Fibroblast of lung (primary cell): ENCODE measurements at places on chromosomes 7 and 10. TPM values are rescaled to one million over a fixed set of nuclear protein-coding genes. Genes with fewer than 3 reads are reported as not detected.

PDE6C gene
- not detected in 2 replicates for total RNA-seq

MINPP1 gene
- total RNA-seq, result 24.4 and 25.7 TPM in 2 replicates

ZEB1 gene
- total RNA-seq, result 172 and 221 TPM in 2 replicates

FANK1 gene
- 0.83 and 2.6 TPM in 2 replicates for total RNA-seq

- DNase-seq, result peak; percentile 61
- no peaks in the 10 kb centered on the region for H3K36me3 ChIP-seq
- no peaks in the 10 kb centered on the region for H3K4me1 ChIP-seq
- H3K27me3 ChIP-seq, result no peaks in the 10 kb centered on the region
These were observed 185.6 kb downstream of the ANK3 start for GRCh38 chr10:60203993-60204618.

GRCh38 chr10:77932016-77932715 lies 5.6 kb upstream of the DLG5 start:
- H3K27ac ChIP-seq, result no peak overlapping the region
- H3K27me3 ChIP-seq, result peaks cover 10% of the 10 kb centered on the region
- DNase-seq, result no peak
- no peaks in the 10 kb centered on the region for H3K4me1 ChIP-seq

GRCh38 chr10:11697718-11698527 lies 44.3 kb upstream of the ECHDC3 start:
- H3K27ac ChIP-seq, result no peak overlapping the region
- peaks cover 5% of the 10 kb centered on the region for H3K27me3 ChIP-seq
- H3K4me3 ChIP-seq, result no peak overlapping the region
- DNase-seq, result no peak
- H3K36me3 ChIP-seq, result no peaks in the 10 kb centered on the region

DNA sequence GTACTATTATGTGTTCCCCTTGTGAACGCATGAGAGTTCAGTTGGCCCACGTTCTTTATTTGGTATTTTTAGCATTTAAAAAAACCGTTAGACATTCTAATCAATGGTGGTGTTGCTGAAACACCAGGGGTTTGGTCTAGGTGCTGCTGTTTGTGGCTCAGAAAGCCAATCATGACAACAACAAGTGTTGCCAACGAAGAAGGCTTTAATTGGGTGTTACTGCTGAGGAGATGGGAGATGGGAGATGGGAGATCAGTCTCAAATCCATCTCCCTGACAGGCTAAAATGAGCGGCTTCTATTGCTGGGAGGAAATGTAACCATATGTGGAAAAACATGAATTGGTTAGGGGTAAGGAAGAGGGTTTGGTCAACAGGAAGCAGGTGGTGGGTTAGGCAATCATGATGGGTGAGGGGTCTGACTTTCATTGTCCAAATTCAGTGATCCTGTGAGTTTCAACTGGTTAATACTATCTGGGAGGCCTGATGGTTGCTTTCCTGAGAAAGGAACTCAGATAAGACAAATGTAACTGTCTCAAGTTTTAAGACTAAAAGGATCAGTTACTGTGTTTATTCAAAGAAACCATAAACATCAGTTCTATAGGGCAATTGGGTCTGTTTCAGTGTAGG lies 4.6 kb upstream of the ZNF425 start:
- no peaks in the 10 kb centered on the region for H3K4me1 ChIP-seq
- H3K27ac ChIP-seq, result no peak overlapping the region
- H3K36me3 ChIP-seq, result no peaks in the 10 kb centered on the region
- DNase-seq, result no peak
- no peak overlapping the region for H3K4me3 ChIP-seq
- no peaks in the 10 kb centered on the region for H3K27me3 ChIP-seq

GRCh38 chr10:43605850-43606322 lies 352 bp upstream of the ZNF485 start:
- no peaks in the 10 kb centered on the region for H3K27me3 ChIP-seq
- peak overlapping the region; percentile 67 for H3K4me3 ChIP-seq
- DNase-seq, result no peak

DNA sequence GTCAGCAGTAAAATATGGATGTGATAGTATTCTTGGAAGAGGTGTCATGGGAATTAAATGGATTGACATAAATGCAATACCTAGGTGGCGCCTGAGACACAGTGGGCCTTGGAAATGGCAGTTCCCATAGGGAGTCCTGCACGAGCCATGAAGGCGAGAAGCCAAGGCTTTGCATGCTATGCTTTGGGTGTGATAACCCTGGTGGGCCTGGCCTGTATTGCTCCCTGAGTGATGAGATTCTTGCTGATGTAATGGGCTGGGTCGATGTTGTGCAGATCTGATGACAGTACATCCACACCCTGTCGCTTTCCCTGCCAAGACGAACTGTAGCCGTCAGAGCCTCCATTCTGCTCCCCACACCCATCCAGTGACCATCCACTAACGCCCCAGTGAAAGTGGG lies 46.4 kb downstream of the CREB5 start:
- H3K27ac ChIP-seq, result no peak overlapping the region
- no peak overlapping the region for H3K4me3 ChIP-seq
- DNase-seq, result no peak
- no peaks in the 10 kb centered on the region for H3K4me1 ChIP-seq
- no peaks in the 10 kb centered on the region for H3K36me3 ChIP-seq
